ENCODE measurements at places on chromosomes 1 and 21.

DNA sequence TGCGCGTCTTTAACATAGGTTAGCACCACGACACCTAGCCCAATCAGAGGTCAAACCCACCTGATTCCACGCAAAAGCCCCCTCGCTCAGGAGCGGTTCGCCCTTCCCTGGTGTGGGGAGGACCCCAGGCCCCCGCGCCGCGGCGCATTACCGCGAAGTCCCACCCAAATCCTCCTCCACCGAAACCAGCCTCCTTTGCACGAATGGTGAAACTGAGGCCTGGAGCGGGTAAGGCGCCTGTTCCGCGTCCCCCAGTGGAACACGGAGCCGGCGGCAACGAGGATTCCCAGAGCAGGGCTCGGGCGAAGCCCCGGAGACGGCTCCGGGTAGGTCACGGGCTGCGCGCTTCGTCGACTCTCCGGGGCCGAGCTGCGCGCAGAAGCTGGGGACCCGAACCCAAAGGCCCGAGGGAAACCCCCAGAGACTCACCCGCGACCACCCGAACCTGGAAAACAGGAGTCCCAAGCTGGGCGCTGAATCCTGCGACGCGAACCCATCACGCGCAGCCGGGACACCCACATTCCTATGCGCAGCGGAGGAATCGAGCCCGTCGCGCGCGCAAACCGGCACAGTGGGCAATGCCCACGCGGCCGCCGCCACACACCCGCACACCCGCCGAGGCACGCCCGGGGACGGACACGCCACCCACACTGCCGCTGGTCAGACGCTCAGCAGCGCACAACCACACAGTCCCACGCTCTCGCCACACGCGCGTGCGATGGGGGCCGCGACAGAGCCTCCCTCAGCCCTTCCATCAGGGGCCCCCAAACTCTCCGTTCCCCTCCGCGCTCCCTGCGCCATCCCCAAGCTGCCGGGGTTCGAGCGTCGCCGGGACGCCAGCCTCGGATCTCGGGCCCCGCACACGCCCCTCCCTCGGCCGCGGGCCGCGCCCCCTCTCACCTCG is 507 bp downstream of the GLIS1 start:
- DNase-seq: no peak

DNA sequence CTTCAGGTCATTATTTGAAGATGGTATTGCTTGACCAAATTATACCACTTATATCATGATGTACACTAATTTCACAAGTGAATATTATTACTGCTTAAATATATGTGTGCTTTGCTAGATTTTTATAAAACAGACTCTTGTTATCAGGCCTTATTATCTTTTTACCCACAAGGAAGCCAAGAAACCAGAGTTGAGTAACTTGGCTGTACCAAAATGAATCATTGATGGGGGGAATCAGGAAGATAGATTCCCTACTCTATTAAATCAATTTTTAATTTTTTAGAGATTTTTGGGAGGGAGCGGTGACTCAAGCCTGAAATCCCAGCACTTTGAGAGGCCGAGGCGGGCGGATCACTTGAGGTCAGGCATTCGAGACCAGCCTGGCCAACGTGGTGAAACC is 16.0 kb upstream of the SCCPDH start:
- DNase-seq: no peak

DNA sequence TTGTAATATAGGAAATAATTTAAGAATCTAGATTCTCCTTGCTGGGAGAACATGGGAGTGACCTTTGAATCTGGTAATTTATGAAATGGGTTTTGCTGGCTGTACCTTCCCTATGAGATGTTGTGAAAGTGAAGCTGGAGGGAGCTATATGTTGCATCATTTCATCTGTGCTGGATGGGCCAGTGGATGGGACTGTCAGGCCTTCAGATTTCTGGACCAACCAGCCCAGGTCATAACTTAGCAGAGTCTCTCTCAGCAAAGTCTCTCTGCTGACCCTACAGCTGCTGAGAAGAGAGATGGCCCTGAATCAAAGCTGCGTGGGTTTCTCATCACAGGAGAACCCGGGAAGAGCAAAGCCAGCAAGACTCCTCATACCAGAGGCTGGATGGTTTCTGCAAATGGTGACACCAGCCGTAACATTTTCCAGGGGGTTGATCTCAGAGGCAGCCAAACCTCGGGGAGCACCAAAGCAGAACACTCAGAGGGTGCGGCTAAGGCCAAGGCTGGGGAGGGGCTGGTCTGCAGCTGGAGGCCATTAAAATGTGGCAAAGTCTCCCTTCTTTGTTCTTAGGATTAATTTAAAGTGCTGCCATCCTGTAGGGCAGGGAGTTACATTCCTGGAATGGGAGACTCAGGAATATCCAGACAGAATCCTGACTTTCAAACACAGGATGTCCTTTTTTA is 18.2 kb upstream of the PTGFRN start:
- no peak for DNase-seq

GRCh38 chr1:77499466-77499865 is 183.0 kb downstream of the ZZZ3 start:
- no peak for DNase-seq

DNA sequence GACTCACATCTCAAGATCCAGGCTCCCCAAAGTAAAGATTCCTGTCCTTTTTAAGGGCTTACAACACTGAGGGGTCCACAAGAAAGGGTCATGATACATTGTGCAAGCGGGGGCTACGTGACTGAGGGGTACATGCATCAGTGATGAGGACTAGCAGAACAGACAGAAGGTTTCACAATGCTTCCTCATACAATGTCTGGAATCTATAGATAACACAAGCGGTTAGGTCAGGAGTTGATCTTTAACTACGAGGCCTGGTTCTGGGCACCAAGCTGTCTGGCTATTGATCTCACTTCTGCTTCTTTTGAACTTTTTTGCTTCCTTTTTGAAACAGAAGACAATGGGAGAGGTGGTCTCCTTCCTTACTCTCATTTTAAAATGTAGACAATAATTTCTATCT is 718.6 kb downstream of the AMY1C start:
- no peak for DNase-seq

DNA sequence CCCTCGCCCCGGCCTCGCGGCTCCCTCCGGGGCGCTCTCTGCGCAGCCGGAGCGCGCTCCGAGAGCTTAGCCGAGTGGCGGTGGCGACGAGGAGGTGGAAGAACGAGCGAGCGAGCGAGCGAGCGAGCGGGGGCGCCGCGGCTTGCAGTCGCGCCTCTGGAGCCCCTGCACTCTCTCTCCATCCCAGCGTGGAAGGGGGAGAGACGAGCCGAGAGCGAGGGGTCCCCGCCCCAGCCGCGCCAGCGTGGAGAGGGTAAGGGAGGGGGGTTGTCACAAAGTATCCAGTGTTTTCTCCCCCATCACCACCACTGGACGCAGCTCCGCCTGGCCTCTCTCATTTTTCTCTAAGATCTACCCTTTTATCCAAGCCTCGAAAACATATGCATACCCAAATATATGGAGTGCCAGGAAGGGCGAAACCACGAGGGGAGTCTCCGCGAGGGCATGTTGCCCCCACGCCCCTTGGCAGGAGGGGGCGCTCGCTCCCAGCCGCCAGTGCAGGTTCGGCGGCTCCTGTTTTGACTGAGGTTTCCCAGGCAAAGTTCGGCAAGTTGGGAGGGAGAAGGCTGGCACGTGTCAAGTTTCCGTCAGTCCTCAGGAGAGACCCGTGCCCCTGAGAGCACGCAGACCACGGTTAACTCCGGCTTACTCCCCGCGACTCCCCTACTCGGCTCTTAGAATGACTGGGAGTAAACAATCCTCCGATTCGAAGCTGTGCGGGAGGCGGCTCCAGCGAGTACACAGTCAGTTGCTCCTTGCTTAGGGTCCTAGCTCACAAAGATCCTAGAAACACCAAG is 569 bp upstream of the DAB1 start:
- no peak for DNase-seq
